ENCODE measurements at places on chromosomes 6 and 20.
A peak's percentile ranks its signal among the peaks of the same experiment; 100 is the strongest.

DNA sequence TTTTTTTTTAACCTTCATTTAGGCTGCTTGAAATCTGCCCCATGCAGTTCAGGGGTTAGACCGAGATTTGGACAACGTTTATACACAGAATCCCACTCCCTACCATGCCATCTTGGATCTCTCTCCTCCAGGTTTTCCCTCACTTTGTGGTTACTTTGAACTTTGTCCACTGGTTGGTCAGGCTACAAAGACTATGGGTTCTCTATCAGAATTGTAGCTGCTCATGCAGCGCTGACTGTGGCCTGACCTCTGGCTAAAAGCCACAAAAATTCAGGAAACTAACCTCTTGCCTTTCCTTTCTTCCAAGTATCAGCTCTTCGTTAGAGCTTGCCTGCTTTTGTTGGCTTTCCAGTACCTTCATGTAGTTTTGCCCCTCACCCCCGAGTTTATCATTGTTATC, 44.9 kb upstream of the KCNG1 start:
- no peak for DNase-seq

- peak; percentile 49 for DNase-seq
Observed at GRCh38 chr20:9912858-9913434, 74.1 kb upstream of the PAK5 start.

GRCh38 chr20:36775196-36775595, 1.6 kb upstream of the DSN1 start:
- DNase-seq, result no peak

DNA sequence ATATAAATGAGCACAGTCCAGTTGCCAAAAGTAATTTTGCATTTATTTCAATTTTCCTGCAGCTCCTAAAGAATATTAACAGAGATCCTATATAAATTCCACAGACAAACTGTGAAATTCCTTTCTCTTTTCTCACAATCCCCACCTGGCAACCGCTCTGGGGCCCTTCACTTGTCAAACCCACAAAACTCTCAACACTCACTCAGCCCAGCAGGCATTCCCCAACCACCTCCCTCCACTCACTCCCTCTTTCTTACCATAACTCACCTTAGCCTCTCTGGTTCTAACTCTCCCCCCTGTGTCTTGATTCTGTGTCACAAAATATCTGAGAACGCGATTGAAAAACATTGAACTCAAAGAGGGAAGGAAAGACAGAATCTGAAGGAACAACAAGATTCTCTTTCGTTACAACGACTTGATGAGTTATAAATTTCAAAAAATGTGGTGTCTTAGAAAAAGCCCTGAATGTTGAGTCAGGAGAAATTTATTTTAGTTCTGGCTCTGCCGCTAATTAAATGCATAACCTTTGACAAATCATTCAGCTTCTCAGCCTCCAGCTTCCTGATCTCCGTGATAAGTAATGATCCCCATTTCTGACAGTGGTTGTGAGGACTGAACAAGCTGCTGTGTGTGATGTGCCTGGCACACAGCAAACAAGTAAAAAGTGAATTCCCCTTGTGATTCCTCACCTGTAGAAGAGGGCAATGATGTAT, 87.9 kb downstream of the UNC5CL start:
- no peak for DNase-seq
